ENCODE measurements at places on chromosomes 3 and 15.

DNA sequence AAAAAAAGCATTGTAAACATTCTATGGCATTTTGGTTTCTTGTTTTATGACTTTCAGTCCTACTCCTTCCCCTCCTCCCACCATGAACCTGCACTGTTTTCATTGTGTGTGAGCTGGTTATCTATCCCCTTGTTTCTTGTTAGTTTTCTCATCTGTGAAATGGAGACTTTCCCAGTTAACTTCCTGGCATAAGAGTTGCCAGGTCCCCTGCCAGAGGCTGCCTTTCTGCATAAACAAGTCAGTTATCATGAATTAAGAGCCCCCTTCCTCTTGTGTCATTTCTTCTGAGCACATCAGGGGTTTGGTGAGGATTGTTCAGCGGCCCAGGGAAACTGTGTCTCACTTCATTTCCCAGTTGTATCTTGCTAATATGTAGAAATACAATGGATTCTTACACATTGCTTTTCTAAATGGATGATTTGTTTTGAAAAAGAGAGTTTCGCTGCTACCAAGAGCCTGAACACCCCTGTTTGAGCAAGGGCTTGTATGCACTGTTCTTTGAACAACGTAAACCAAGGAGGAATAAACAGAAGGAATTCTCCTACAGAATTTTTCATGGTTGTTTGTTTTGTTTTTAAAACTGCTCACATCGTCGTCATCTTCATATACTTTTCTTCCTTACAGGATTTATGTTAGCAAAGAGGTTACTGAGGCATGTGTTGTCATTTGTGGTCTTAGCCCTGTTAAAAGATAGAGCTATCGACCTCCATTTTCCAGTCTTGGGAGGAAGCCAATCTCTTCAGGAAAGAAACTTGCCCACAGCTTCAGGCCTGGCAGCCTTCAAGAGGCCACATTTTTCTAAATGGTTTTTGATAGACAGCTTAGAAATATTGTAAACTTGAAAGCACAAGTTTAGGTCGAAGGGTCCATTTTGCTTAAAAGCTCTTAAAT lies 144.6 kb upstream of the IL12A start:
- no peak for DNase-seq

GRCh38 chr3:113096188-113096892 lies 105.6 kb downstream of the GTPBP8 start:
- DNase-seq = no peak

DNA sequence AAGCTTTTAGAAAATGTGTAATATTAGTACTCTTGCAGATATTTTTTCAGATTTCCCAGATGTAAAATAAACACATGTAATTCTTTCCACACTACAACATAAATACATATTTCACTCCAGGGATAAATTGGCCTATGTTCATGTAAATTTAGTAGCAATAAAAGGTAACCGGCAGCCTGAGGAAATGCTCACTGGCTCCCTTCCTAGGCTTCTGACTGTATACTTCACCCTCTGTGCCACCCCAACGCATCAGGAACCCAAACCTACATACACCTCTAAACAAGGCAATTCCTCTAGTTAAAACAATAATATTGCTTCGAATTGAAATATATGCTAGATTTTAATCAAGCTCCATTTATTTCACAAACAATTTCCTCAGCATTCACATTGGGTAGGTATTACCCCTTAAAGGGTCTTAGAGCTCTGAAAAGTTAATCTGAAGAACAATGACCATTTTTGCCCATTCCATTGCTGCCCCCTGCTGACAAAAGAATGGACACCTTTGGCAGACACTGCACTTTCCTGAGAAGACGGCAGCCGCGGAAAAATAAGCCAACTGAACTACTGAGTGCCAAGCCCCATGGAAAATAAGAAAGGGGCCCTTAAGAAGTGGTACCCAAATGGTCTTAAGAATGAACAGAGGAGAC lies 212.5 kb downstream of the OSBPL10 start:
- peak; percentile 64 for DNase-seq

DNA sequence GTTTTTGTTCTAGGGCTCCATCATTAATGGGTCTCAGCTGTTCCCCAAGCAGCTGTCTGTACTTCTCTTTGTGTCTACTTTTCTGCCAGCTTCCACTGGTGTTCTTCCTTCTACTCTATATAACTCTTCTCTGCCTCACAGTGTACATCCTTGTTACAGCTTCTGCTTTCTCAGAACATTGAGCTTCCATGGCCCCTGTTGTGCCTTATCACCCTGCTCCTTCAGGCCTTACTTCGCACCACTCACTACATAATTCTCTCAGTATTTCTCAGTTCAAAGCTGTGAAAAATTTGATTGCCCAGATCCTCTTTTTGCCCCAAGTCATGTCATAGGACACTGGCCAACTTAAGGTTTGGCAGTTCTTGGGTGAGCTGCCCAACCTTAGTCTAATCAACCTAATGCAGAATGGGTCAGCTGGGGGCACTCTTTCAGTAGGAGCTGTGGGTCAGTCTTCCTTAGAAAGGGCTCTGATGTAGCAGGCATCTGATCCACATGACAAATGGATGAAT lies 28.9 kb downstream of the CSTA start:
- no peak for DNase-seq

- no peak for DNase-seq
Observed at GRCh38 chr3:124777762-124778470, 47.7 kb downstream of the UMPS start.

DNA sequence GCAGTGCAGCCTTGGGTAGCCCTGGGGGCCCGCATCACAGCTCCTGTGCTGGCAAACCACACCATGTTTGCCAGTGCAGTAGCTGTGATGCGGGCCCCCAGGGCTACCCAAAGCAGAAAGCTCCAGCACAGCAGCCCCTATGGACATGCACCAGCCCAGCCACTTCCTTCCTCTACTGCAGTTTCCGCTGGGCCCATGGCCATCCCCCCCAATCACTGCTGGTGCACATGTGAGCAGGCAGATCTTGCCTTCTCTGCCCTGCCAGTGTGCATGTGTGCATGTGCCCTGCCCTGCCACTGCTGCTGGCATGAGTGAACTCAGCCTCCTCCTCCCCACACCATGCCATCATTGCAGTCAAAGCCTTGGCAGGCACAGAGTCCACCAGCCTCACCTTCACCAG lies 20.1 kb upstream of the MINAR1 start:
- no peak for DNase-seq

GRCh38 chr15:73010154-73011152 lies 41.8 kb upstream of the NEO1 start:
- no peak for DNase-seq

DNA sequence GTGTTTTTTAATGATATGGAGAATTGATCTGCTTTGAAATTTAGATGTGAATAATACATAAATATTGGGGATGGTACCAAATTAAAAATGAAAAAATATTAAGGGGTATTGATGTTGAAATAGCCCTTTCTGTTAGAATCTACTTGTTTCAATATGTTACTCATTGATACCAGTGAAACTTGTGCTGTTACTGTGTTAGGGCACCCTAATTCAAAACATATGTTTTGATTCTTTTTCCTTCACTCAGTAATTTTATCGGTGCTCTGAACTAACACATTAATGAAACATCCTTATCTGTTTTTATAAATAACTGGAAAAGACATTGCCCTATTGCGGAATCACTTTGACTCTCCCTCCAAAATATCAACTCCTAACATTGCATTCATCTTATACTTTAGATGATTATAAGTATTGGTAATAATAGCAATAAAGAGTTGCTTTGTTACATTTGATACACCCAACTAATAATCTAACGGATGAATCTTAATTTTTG lies 52.0 kb upstream of the CCNB2 start:
- no peak for DNase-seq

GRCh38 chr3:188792793-188793192 lies 379.0 kb upstream of the TPRG1 start:
- no peak for DNase-seq

DNA sequence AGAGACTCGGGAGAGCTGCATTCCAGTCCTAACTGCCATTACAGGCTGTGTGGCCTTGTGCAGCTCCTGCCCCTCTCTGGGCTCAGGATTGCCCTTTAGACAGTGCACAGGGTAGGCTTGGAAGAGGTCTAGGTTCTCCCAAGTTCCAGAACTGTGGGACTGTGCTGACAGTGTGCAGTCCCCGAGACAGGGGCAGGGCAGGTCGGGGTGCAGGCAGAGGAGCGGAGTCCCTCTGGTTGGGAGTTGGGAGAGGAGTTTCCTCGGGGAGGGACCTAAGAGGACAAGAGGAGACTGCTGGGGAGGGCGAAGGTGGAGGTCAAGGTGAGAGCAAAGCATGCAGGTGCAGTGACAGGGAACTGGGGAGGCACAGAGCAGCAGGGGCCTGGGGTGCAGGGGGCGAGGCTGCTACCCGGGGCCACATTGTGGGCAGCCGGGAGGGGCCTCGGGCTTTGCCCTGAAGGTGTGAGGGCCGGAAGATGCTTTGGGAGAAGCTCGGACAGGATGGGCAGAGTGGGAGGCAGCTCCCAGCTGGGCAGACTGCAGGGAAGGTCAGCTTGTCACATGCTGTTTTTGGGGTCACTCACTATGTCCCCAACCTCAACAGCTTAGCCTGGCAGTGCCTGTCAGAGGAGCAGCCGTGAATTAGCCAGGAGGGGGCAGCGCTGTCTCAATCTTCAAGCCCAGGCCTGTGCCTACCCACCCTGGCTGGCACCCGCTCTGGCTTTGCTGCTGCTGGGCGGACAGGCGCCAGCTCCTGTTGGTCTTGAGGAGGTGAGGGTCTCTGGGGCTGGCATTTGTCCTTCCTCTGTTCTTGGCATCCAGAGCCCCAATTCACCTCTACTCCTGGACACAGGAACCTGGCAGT lies 15.4 kb upstream of the CSPG4 start:
- peak; percentile 84 for DNase-seq

DNA sequence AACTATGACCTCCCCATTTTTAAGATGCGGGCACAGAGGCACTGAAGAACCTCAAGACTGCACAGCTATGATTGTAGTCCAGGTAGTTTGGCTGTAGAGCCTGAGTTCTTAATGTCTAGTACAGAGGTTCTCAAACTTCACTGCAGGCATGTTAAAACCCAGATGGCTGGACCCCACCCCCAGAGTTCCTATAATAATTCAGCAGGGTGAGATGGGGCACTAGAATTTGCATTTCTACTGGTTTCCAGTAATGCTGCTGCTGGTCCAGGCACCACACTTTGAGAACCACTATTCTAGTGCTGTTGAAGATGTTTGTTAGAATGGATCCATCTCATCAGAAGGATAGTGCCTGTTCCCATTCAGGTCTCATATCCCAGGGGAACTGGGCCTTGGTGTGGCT lies 274.9 kb downstream of the ABHD5 start:
- no peak for DNase-seq

DNA sequence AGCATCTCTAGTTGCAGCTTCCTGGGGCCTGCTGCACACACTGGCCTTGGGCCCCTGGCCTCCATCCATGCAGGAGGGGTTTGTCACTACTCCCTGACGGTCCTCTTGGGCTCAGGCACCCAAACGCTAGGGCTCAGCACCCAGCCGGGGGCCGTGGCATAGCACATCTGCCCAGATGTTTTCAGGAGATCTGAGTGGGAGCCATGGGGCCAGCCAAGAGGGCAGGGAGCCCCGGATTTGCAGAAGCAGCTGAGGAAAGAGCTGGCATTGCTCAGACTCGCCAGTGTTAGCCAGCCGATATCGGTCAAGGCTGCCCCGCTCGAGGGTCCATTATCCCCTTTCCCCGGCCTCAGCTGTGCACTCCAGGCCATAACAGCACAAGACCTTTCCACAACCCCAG lies 1.5 kb upstream of the ALDH1A3 start:
- DNase-seq = no peak

- DNase-seq = no peak
Observed at GRCh38 chr3:5729852-5730251, 542.3 kb downstream of the EDEM1 start.

GRCh38 chr3:71964170-71964569 lies 179.2 kb upstream of the PROK2 start:
- no peak for DNase-seq

- no peak for DNase-seq
Observed at GRCh38 chr15:70308011-70308734, 210.5 kb upstream of the TLE3 start.

GRCh38 chr15:26630857-26631256 lies 142.0 kb downstream of the GABRB3 start:
- DNase-seq = no peak

GRCh38 chr15:49697121-49697520 lies 76.3 kb downstream of the DTWD1 start:
- no peak for DNase-seq

GRCh38 chr3:87793337-87793877 lies 265.4 kb downstream of the CGGBP1 start:
- DNase-seq = no peak

- no peak for DNase-seq
Observed at GRCh38 chr15:26831951-26832350, 34.9 kb upstream of the GABRA5 start.

Data from activated CD8-positive, alpha-beta memory T cell treated with anti-CD3 and anti-CD28 coated beads, Interleukin-2, amount 50 U/mL, for 48 hours (primary cell).